ENCODE measurements at places on chromosomes 3 and 15.

DNA sequence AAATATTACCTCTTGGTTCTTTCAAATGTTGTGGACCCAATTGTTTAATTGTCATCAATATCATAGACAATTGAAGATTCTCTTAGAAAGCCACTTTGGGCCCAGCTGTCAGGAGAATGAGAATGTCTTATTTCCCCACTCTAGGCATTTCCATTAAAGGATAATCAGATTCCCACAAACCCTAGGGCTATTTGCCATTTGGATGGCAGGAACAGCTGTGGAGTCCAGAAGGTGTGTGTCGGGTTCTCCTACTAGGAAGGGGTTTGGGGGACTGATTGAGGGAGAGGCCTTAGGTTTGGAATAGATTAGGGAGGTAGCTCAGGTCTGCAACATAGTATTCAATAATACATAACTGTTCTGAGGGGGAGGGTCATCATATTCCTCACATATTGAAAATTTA lies 35.2 kb upstream of the PLSCR5 start:
- DNase-seq = peak; percentile 44

GRCh38 chr3:154690413-154690812 lies 260.4 kb upstream of the GPR149 start:
- no peak for DNase-seq

DNA sequence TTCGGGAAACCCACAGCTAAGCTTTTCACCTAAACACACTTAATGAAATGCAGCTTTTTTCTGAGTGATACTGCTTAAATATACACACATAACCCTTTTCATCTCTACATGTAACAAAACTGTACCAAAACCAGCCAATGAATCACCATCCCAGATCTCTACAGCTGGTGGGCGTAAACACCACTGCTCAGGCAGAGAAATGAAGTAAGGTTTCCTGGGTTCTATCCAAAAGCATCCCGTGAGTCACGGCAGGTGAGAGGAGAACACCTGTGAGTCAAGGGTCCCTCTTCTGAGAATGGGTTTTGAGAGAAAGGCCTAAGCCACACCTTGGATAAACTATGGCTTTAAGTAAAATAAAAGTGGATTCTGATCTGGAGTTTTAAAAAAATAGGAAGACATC lies 2.6 kb downstream of the CLDN1 start:
- DNase-seq = no peak

GRCh38 chr15:65982627-65983322 lies 113.5 kb downstream of the RAB11A start:
- DNase-seq = no peak

DNA sequence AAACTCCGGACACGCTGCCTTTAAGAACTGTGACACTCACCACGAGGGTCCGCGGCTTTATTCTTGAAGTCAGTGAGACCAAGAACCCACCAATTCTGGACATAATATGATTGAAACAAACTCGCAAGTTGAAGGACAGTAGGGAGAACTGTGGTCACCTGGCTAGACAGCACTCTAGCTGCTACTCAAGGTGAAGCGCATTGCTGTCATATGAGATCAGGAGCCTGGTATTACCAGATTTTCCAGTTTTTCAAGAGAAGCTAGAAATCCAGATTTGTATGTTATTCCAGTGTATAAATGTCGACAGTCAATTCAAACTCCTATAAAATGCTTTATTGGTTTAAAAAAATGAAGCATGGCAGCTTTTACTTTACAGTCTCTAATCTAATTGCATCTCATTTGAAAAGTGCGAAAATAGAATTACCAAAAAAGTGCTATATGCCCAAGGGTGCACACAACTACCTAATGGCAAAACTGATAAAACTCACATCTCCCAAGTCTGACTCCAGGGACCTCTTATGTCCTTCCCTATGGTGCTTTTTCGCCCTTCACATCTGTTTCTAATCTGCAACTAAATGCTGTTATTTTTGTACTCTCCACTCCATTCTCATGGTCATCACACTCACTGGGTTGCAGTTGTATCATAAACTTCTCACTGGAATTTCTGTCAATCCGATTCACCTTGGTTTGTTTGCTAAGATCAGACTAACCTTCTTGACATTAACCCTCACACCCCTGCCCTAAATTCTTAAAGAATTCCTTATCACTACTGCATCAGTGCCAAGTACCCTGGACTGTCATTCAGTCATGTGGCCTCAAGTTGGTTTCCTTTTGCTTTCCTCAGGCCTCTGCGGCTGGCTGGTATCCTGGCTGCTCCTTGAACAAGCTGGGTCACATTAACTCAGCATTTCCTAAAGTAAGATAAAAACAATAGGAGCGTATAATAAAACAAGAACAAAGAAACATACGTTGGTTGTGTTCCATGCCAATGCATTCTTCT lies 31.5 kb upstream of the ARHGEF26 start:
- no peak for DNase-seq

DNA sequence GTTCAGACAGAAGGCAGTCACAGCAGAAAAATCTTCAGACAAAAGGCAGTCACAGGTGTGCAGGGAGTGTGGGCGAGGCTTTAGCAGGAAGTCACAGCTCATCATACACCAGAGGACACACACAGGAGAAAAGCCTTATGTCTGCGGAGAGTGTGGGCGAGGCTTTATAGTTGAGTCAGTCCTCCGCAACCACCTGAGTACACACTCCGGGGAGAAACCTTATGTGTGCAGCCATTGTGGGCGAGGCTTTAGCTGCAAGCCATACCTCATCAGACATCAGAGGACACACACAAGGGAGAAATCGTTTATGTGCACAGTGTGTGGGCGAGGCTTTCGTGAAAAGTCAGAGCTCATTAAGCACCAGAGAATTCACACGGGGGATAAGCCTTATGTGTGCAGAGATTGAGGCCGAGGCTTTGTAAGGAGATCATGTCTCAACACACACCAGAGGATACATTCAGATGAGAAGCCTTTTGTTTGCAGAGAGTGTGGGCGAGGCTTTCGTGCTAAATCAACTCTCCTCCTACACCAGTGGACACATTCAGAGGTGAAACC lies 27.6 kb downstream of the ZNF589 start:
- no peak for DNase-seq

- DNase-seq = no peak
Observed at GRCh38 chr3:53166781-53167291, 5.8 kb downstream of the PRKCD start.

- DNase-seq = no peak
Observed at GRCh38 chr15:89095073-89095472, 6.8 kb downstream of the ABHD2 start.

DNA sequence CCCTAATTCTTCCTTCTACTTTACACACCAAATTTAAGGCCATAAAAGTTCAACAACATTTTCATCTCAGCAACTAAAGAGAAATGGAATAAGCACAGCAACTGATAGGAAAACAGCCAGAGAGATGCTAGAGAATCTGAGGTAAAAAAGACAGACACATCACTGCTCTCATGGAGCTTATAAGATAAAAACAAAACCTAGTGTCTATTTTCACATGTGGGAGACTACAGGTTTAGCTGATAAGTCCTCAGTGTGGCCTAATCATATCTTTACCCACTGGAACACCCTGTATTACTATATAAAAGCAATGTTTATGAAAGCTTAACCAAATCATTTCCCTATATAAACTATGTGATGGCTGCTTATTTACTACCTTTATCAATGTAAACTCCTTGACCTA lies 33.0 kb downstream of the KPNA4 start:
- DNase-seq = no peak

DNA sequence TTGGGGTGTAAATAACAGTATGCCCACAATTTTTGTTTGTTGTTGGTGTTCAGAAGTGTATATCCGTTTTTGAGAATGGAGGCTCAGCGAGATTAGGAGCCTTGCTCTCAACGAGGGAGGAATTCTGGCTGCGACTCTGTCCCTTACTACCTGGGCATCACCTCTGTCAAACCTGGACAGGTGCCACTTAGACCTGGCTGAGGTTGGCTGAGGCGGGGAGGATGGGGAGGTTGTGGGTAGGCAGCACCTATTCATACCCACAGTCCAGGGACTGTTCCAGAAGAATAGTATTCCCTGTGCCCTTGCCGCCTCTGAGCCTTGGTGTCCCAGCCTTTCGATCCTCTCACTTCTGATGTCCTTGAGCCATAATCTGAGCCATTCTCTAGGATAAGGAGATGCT lies 99.9 kb downstream of the LINGO1 start:
- DNase-seq = no peak
